Memory B cell (primary cell): ENCODE measurements at places on chromosomes 5 and 9.

GRCh38 chr5:133155326-133155969, 103.6 kb downstream of the HSPA4 start:
- DNase-seq: no peak

GRCh38 chr5:76863001-76863400, 13.2 kb downstream of the S100Z start:
- DNase-seq: no peak

DNA sequence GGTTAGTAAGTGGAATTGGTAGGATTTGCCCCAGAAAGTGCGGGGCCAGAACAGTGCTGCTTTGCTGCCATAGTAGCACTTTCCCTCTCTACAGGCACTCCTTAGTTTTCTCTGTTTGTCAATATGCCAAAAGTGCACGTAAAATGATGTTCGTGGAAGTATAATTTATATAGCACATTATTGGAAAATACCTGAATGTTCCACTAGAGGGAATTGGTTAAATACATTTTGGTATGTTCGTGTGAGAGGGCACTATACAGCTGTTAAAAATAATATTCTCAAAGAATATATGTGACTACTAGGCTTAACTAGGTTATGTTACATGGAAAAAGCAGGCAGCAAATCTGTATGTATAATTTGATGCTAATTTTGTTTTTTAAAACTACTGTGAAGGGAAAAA, 184.0 kb upstream of the GDNF start:
- no peak for DNase-seq

DNA sequence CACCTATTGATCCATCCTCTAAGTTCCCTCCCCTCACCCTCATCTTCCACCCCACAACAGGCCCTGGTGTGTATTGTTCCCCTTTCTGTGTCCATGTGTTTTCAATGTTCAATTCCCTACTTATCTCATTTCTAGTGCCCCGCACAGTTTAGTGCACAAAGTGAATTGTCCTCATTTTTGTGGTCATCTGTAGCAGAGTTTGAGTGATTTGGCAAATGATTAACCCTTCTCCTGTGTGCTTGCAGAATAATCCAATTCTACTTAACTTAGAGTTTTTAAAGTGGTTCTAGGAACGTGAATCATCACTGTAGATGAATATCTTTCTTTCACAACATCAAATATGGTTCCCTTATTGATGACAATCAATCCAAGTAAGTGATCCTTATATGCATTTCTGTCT, 6.3 kb upstream of the HAPLN1 start:
- DNase-seq: no peak

DNA sequence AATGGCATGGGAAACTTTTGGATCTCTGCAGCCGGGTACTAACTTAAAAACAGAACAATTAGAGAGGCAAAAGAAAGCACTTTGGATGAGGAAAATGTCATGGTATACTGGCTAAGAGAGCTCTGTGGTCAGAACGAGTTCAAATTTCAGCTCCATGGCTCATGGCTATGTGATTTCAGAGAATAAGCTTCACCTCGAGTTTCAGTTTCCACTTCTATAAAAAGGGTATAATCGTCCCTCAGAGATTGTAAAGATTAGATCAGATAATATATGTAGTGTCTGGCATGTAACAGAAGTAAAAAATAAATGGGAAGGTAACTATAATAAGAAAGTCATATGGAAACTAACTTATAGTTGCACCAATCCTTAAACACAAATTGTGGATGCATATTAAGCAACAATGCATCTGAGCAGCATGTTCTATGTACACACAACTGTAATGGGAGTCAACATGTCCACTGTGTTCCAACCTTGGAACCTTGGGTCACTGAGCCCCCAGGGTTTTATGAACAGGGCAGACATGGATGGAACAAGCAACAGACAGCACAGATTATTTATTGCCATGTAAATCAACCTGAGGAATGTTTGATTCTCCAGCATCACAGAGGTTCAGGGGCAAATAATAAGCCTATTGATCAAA, 145.4 kb downstream of the MAPKAP1 start:
- no peak for DNase-seq

DNA sequence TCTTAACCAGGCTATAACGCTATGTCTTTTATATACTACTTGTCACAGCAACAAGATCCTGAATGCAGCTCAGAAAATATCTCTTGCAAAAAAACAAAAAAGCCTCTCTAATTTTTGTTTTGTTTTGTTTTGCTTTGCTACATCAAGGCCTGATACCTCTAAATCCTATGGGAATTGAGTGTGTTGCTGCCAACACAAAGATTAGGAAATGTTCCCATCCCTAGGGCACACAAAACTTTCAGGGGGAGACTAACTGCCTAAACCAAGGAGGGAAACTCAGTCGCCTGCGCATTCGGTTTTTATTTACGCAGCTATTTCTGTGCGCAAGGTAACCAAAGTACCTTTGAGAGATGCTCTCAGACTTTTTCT, 1.7 kb downstream of the SSBP2 start:
- DNase-seq: no peak

DNA sequence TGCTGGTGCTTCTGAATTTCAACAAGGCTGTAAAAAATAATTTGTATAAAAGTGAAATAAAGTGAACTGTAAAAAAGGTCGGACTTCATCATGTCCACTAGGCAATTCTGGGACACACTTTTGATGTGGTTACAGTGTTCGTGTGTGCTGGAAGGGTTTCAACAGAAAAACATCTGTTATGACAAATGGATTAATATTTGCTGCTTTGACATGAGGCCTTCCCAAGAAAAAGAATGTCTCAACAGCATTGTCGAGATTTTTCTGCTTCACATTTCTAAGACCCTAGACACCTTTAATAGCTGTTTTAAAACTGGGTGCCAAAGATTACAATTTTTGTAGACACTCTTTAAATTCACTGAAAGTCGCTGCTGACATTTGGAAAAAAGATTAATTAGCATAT, 216.6 kb downstream of the SLC12A2 start:
- DNase-seq: no peak

DNA sequence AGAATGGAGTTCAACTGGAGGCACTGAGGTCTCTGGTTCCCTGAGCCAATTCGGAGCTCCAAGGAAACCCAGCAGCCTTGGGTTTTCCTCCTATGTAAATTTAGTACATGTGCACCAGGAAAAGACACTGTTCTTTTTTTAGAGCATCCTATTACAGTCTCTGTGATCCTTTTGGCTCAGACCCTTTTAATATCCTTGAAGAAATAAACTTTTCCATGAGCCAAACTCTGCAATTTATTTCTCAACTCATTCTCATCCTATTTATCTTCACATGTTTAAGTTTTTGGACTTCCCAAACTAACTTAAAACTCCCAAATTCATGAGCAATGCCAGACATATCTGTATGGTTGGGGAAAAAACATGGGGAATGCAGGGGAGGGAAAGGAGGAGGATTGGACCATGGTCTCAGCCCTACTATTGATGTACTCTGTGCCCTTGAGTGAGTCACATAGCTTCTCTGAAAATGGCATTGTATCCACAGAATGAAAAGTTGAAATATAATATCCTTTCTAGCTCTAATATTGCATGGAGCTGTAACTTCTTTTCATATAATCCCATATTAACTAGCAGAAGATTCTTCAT, 76.6 kb downstream of the PAPPA start:
- no peak for DNase-seq

- no peak for DNase-seq
Observed at GRCh38 chr9:133127340-133127981, 6.4 kb upstream of the RALGDS start.

DNA sequence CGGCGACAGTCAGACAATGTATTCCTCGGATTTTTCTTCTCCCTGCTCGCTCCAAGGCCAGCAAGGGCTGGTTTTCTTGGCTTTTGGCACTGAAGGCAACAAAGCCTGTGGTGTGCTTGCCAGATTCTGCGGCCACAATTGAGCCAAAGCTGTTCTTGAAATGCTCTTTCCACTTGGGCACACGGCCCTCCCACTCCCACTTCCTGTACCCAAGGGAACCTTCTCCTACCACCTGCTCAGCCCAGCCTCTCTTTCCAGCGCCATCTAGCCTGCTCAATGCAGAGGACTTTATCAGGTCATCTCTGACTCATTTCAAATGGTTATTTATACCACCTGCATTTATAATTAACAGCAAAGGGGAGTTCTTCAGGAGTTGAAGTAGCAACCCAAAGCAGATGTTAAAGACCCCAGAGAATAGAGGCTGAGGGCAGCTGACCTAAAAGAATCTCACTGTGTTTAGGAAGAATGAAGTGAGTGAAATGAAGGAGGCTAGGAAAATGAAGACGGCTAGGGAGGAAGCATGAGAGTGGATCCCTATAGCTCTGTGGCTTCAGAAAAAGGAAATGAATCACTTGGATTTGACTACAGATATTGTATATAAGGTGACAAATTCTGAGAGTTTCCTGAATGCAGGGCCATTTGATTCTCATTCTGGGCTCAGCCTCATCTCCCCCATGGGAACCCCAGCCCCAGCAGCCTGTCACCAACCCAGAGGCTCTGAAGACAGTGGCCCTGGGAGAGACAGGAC, 439.0 kb downstream of the ENC1 start:
- no peak for DNase-seq

GRCh38 chr5:16934123-16934522, 2.0 kb downstream of the MYO10 start:
- DNase-seq: no peak

- DNase-seq: no peak
Observed at GRCh38 chr9:108383796-108384195, 472.0 kb downstream of the ACTL7B start.

DNA sequence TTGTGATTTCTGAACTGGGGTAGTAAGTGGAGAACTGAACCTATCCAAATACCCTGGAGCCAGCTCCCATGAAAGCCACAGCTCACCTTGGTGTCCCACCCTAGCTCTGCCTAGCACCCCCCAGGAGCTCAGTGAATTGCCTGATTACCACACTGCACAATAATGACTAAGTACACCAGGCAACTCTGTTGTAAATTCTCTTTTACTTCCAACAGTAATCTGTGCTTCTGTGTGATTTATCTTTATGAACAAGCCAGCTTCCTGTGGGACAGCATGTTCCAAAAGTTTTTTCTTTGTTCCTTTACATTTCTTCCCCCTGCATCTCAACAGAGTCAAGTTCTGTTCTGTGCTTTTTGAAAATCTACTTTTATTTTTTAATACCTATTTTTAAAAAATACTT, 22.1 kb upstream of the GRPEL2 start:
- no peak for DNase-seq

- no peak for DNase-seq
Observed at GRCh38 chr5:93519740-93520139, 61.3 kb downstream of the NR2F1-AS1 start.

DNA sequence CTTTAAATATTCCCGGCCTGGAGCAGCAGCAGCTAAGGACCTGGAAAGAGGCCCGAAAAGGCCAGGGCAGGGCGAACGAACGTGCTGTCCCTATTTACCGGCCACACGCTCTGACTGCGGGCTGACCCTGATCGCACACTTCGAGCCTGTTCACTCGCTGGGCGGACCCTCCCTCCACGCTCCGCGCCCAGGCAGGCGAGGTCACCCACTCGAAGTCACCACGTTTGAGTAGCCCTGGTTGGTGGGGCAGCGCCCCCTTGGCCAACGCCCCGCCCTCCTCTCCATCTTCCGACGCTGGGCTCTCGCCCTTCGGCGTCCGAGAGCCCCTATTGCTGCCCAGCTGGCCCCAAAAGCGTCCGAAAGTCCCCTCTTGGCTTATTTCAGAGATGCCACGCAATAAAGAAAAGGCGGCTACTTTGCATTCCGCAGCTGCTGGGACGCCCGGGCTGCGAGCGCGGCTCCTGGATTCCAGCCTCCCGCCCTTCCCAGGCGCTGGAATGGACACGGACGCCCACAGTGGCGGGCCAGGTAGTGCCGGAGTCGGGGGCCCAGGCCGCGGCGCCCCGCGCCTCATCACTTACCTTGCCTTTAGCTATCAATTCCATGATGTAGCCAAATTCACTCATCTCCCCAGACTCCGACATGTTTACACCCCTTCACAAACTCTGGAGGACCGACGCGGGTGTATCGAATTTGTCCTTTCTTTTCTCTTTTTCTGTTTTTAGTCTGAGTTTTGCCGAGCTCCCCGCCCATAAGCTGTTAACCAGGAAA, 9.9 kb upstream of the TRIM36 start:
- no peak for DNase-seq

DNA sequence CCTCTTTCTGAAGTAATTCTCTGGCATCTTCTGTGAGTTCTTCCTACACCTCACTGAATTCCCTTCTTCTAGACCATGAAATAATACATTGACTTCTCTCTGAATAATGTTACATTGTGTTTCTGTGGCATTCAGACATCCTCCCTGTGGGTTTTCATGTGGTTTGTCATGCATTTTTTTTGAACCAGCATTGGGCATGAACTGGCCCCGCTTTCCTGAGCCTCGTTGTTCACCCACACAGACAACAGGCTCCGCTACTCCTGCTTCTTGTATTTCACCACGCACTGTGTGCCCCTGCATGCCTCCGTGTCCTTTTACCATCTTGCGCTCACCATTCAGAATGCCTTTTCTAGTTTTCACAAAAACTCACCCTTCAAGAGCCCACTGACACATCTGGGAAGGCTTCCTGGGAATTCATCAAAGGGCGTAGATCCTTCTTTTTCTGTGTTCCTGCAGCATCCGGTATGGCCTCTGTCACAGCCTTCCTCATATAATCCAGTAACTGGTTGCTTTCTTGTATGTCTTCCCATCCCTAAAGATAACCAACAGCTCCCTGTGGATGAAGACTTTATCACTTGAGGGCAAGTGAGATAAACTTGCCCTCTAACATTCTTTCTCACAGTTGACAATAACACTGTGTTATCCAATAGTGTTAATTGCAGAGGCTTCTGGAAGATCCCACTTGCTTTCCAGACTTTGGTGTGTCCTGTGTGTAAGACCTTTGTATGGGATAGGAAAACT, 51.5 kb upstream of the ADAMTSL1 start:
- no peak for DNase-seq

GRCh38 chr9:114291064-114291474, 31.8 kb upstream of the ORM1 start:
- peak; percentile 71 for DNase-seq

DNA sequence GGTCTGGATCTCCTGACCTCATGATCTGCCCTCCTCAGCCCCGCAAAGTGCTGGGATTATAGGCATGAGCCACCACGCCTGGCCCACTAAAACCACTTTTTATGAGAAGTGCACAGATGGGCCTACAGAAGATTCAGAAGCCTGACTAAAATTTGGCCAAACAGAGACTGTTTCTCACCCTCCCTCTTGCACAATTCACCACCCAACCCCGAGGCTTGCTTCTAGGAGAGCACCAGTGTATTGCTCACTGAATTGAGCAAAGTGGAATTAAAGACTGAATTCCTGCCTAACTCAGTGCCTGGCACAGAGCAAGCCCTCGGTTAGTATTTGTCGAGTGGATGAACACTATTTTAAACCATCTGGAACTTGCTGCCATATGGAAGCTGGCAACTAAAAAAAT, 3.4 kb upstream of the DCTN4 start:
- DNase-seq: no peak

DNA sequence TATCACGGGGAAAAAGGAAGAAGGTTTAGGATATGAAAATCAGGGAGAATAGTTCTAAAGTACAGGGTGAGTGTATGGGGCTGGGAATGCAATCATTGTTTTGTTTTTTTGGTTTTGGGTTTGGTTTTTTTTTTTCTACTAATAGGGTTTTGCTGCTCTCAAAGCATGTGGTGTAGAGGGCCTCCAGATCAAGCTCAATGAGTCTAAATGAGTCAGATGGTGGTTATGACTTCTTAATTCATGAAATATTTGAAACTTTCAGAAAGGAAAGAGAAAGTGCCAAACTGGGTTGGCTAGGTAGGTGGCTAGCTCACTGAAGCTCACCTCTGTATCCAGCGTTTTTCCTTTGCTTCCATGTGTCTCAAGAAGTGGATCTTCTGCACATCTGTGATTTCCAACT, 10.7 kb downstream of the OR1L8 start:
- no peak for DNase-seq
